ENCODE measurements at places on chromosomes 11 and 22.

- no peak for DNase-seq
Measured at GRCh38 chr22:47191671-47192650, 429.5 kb downstream of the TBC1D22A start.

- no peak for DNase-seq
Measured at GRCh38 chr11:125951731-125952130, 5.9 kb downstream of the VSIG10L2 start.

- DNase-seq, result no peak
Measured at GRCh38 chr11:8040261-8040920, 40.6 kb upstream of the TUB start.

- DNase-seq, result no peak
Measured at GRCh38 chr11:131955904-131956303, 585.5 kb downstream of the NTM start.

GRCh38 chr11:88173956-88174355 lies 1.3 kb downstream of the RAB38 start:
- no peak for DNase-seq

DNA sequence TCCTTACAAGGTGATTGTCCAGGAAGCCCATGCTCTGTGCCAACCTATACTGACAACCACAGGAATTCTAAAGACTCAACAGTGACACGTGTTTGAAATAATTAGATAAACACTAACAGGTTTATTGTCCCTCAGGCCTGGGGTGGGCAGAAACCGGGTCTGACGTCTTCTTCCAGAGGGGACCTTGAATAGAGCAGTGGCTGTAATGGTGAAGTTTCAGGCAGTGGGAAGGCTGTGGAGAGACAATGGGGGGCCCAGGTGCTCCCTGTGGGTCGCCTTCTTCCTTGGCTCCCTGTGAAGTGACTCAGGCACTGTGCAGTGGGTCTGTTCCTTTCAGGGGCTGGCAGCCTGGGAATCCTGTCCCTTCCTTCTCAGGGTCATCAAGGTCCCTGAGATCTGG lies 54.6 kb downstream of the OTOG start:
- no peak for DNase-seq

DNA sequence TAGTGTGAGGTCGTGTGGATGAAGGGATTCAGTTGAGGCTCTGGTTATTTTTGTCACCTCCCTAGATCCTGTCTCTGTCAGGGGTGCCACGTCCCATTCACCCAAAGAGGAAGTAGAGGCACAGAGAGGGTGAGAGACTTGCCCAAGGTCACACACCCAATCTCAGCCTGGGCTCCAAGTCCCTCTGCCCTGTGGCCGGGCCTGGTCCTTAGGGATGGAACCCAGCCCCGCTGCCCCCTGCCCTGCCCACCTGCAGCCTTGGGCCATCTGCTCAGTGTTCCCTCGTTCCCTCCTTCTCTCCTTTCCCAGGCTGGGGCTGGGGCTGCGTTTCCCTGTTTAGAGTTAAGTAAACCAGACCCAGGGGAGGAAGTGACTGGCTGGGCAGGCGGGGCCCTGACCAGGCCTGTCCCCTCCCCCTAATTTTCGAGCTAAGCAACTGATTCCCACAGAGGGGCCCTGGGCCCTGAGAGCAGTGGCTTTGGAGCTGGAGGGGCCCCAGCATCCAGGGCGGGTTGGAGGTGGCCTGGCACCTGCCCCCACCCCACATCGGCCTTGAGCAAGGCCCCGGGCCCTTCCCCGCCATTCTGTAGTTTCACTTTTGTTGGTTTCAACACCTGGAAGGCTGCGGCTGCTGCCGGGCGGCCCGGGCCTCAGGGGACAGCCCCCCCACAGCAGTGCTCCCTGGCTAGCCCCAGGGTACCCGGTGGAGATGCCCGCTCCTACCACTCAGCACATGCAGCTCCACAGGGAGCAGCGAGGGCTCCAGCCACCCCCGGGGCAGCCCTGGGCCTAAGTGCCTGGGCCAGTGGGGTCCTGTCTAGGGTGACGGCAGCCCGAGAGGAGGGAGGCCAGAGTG lies 1.5 kb downstream of the TCIRG1 start:
- no peak for DNase-seq

- DNase-seq, result no peak
Measured at GRCh38 chr11:128694618-128695481, 978 bp downstream of the FLI1 start.

DNA sequence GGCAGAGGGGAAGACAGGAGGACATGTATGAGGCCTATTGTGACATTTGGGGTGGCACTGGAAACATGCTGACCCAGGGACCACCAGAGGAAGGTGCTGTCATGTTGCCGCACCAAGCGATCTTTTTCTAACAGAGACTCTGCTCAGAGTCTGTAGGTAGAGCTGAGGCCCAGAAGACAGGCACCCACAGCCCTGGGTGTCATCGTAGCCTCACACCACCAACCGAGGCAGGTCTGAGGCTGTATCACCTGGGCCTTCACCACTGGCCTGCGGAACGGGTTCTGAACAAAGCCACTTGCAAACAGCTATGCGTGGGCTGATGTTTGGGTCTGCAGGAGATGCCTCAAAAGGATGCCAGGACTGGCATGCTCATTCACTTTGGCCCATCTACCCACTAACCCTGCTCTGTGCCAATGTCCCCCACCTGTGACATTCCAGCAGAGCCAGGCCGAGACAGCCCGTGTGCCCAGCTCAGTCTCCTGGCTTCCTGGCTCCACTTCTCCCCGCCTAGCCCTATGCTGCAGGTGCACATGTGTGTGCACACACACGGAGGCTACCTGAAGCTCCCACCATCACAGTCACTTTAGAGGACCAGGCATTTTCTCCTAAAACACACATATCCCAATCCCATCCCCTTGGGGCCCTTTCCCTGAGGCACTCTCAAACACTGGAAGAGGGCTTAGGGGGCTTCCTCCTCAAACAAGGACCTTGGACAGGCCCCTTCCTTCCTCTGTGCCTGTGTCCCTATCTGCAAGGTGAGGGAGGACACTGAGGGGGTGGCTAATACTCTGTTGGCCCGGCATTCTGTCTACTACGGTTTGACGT lies 3.6 kb downstream of the TRIM29 start:
- no peak for DNase-seq

GRCh38 chr11:1838426-1839144 lies at the start of gene TNNI2:
Gene TNNI2 (plus strand): TSS chr11:1838981. CDS start chr11:1839697, 716 bp downstream.
- no peak for DNase-seq

GRCh38 chr22:43114958-43115357 lies 4.4 kb downstream of the BIK start:
- DNase-seq, result no peak

GRCh38 chr22:49948958-49949913 lies 11.3 kb upstream of the PIM3 start:
- DNase-seq, result no peak

DNA sequence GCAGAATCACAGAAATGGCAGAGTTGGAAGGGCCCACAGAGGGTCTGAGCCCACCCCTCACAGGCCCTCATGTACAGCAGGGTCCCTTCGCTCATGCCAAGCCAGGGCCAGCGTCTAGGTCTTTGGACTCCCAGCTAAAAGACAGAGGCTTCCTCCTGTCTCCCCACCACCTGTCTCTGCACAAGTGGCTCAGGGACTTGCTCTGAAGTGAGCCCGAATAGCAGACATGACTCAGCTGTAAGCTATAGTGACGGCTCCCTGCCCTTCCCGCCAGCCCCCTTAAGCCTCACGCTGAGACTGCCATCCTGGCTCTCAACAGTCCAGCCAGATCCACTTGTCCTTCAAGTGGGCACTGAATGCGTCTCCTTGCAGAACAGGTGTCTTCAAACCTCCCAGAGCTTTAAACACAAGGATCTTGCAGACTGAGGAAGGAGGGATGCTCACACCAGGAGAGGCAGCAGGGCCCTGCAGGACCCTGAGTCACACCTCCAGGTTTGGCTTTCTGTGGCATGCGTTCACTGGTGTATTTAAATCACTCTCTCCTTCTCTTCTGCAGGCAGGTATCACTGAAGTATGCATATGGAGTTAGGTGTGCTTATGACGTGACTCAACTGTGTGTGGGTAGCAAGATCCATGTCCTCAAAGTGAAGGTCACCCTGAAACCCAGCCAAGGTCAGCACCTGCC lies 154.9 kb downstream of the CACNA1I start:
- DNase-seq, result no peak

DNA sequence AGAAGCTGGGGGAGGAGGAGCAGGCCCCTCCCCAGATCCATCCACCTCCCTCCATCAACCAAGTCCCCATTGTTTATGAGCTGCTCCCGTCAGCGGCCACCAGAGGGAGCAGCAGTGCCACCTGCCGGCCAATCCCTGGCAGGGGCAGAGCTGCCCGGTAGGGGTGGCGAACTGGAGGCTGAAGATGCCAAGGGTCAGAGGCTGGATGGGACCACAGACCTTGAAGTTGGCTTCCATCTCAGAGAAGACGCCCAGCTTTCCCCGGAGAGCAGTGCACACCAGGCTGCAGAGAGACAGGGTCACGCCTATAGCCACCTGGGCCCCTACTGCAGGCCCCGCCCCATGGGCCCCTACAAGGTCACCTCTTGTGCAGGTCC lies 3.6 kb downstream of the FIBP start:
- no peak for DNase-seq

DNA sequence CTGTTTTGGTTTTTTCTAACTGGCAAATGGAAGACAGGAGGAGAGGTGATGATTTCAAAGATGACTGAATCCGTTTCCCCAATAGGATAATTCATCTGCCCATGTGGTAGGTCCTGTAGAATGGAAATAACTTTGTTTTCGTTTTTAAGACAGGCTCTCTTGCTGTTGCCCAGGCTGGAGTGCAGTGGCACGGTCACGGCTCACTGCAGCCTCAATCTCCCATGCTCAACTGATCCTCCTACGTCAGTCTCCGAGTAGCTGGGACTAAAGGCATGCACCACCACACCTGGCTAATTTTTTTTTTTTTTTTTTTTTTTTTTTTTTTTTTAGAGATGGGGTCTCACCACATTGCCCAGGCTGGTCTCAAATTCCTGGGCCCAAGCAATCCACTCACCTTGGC lies 77.4 kb upstream of the BIRC3 start:
- DNase-seq, result no peak

GRCh38 chr11:44727114-44727372 lies 281 bp downstream of the TSPAN18 start:
- no peak for DNase-seq

DNA sequence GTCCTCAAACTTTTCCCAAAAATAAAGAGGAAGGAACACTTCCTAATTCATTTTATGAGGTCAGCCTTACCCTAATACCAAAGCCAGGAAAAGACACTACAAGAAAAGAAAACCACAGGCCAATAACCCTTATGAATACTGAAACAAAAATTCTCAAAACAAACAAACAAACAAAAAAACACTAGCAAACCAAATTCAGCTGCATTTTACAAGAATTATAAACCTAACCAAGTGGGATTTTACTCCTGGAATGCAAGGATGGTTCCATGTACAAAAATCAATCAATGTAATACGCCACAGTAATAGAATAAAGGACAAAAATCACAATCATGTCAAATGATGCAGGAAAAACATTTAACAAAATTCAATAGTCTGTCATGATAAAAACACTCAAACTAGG lies 13.3 kb downstream of the ARVCF start:
- no peak for DNase-seq

GRCh38 chr11:19895776-19896175 lies 183.1 kb downstream of the NAV2 start:
- no peak for DNase-seq

DNA sequence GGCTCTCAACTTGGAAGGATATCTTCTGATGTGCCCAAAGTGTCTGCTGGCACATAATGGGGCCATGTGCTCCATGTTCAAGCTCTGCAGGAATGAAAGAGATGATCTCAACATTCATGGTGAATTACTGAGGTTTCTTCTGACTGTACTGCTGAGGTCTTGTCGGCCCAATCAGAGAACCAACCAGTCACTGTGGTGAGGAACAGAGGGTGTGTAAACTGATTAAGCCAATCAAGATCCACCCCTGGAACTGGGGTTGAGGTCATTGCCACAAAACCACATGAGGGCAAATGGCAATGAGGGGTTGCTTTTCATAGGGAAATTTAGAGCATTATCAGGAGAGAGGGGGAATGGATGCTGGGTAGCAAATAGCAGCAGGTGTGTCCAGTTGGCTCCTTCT lies 152.3 kb upstream of the RAG2 start:
- DNase-seq, result no peak

DNA sequence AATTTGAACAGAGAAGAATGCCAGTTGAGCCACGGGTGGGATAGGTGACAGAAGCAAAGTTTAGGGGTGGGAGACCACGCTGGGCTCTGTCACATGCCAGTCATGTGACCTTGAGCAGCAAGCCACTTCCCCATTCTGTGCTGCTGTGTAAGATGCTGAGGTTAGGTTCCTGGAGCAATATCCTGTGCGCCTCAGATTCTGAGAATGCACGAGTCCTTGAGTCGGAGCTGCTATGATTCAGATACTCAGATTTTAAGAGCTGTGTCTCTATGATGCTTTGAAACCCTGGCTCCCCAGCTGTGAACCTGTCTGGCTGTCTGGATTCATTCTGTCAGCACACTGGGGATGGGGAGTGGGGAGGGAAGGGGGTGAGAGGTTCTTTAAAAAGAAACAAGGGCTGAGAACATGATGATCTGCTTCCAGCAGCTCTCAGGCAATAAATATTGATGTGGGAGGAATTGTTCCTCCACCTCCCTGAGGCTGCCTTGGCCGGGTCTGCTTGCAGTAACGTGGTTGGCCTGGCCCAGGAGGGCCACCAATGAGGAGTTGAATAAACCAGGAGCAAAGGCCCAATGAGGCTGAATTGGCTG lies 24.0 kb downstream of the SLCO2B1 start:
- DNase-seq, result no peak

DNA sequence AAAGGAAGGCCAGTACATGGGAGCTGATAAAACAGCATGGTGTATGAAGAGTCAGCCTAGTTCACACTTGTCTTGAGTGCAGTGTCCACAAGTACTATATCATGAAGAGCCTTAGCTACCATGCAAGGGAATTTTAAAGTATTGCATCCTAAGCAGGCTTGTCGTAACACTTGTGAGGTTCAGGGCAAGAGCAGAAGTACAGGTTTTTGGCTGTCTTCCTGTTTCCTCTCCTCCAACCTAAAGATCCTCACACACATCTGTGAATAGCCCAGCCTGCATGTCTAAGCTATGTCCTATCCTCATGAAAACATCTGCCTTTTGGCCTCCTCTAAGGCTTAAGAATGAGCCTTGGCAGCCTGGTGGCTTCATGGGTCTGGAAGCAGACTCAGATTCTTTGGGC lies 34.6 kb upstream of the TMEM123 start:
- no peak for DNase-seq

DNA sequence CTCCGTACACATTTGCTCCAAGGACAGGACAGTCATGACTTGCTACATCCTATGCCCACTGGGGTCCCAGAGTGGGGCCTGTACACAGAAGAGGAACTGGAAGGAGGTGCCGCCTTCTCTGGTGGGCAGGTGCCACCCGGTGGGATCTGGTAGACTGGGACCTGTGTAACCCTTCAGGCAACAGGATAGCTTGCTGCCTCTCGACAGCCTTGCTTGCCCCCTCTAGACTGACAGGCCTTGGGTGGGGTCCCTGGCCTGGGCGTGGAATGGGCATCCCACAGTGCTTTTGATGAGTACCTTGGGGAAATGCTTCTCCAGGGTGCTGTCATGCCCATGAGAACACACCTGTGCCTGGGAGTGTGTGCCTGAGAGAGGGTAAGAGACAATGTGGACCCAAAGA lies 15.8 kb downstream of the SHANK3 start:
- no peak for DNase-seq

- DNase-seq, result no peak
Measured at GRCh38 chr11:5252919-5253265, 1.7 kb downstream of the HBG2 start.

All from esophagus squamous epithelium (tissue), 5 donors.